Prostate gland (tissue), 2 donors: ENCODE measurements at places on chromosomes 11 and 22. TPM values are rescaled to one million over a fixed set of nuclear protein-coding genes. Genes with fewer than 3 reads are reported as not detected.

MRGPRD gene
- not detected for total RNA-seq

MUC15 gene
- total RNA-seq: 1.5 TPM

NLRP14 gene
- 1.1 TPM for total RNA-seq

GRCh38 chr11:819943-820649 lies 1.4 kb downstream of the PNPLA2 start:
- H3K27ac ChIP-seq: peak overlapping the region; percentile 91
- H3K27me3 ChIP-seq: no peaks in the 10 kb centered on the region
- H3K4me1 ChIP-seq: peaks cover 10% of the 10 kb centered on the region
- H3K36me3 ChIP-seq: peaks cover 16% of the 10 kb centered on the region

GRCh38 chr22:23236440-23237184 lies 56.3 kb downstream of the BCR start:
- no peaks in the 10 kb centered on the region for H3K27me3 ChIP-seq
- no peak for DNase-seq
- H3K4me3 ChIP-seq: no peak overlapping the region
- H3K27ac ChIP-seq: no peak overlapping the region
- no peaks in the 10 kb centered on the region for H3K36me3 ChIP-seq
- no peaks in the 10 kb centered on the region for H3K4me1 ChIP-seq

DNA sequence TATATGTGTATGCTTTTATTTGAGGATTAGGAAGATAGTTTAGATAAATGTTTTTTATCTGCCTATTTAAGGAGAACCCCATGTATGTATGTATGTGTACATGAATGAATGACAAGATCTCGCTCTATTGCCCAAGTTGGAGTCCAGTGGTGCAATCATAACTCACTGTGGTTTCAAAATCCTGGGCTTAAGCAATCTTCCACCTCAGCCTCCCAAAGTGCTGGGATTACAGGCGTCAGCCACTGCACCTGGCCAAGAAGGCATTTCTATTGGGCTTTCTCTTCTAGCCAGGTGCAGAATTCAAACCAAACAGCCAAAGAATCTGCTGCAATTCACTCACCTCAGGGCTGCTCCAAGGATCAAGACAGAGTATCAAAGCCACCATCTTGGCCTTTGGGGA lies 25.5 kb upstream of the DGKZ start:
- no peaks in the 10 kb centered on the region for H3K4me1 ChIP-seq
- no peak overlapping the region for H3K27ac ChIP-seq
- no peak overlapping the region for H3K4me3 ChIP-seq

COPB1 gene
- total RNA-seq: 77.7 TPM
